ENCODE measurements at places on chromosomes 3 and 15. TPM values are rescaled to one million over a fixed set of nuclear protein-coding genes. Genes with fewer than 3 reads are reported as not detected.

Gene TRMT10C
- 24.2 TPM for total RNA-seq

Gene EPHA3
- not detected for total RNA-seq

Gene SPATA16
- not detected for total RNA-seq

Gene PLIN1
- not detected for total RNA-seq

Gene CCDC9B
- total RNA-seq, result 0.66 TPM

Gene RETNLB
- not detected for total RNA-seq

Gene RHOV
- 0.37 TPM for total RNA-seq

Gene STAB1
- 0.12 TPM for total RNA-seq

Gene ARHGEF26
- 0.07 TPM for total RNA-seq

Gene CHRM5
- not detected for total RNA-seq

Gene TM4SF1
- 0.29 TPM for total RNA-seq

Data from T-helper 1 cell treated with Interleukin-12 subunit alpha and Interleukin-12 subunit beta and Interleukin-4 antibody, amounts not matched to agents 30 ng/mL and 1 ng/mL, for 36 hours (primary cell).